Stimulated activated CD4-positive, alpha-beta T cell treated with anti-CD3 and anti-CD28 coated beads, TNF-alpha, amount 100 ng/mL, for 48 hours (primary cell): ENCODE measurements at places on chromosomes 4 and X.

DNA sequence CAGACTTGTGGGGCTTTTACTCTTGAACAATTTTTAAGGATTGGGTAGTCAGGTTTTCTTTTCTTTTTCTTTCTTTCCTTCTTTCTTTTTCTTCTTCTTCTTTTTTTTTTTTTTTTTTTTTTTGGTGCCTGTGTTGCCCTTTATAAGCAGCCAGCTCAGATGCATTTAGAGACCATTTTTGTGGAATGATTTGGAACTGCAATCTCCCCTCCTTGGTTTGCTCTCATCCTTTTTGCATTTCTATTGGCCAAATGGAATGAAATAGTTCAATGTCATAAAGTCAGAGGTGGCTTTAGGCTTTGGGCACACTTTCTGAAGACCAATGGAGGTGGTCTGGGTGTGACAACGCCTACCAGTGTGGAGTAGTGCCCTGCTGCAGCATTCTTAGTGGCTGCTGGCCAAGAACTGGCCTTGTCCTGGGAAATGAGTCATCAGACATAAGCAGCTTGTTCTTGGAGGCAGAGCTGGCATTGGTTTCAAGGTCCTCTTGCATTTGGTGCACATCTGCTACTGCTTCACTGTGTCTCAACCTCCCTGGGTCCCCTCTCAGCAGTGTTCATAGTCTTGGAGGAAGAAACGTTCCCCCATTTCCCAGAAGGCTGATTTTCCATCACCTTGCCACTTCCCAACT, 84.5 kb downstream of the CT47B1 start:
- DNase-seq, result no peak

GRCh38 chrX:17591741-17592110, 145.6 kb upstream of the SCML1 start:
- DNase-seq, result no peak

DNA sequence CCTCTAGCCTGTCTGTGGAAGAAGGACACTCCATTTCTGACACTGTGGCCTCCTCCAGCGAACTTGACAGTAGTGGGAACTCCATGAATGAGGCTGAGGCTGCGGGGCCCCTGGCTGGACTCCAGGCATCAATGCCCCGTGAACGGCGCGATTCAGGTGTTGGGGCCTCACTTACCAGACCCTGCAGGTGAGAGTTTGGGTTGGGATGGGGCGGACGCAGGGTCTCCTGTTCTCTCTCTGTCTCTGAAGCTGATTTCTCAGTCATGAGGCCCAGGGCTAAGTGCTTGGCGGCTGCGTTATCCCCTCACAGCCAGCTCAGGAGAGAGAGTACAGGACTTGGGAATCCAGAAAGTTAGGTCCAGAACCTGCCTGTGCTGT, 71.0 kb downstream of the STARD8 start:
- DNase-seq, result no peak

DNA sequence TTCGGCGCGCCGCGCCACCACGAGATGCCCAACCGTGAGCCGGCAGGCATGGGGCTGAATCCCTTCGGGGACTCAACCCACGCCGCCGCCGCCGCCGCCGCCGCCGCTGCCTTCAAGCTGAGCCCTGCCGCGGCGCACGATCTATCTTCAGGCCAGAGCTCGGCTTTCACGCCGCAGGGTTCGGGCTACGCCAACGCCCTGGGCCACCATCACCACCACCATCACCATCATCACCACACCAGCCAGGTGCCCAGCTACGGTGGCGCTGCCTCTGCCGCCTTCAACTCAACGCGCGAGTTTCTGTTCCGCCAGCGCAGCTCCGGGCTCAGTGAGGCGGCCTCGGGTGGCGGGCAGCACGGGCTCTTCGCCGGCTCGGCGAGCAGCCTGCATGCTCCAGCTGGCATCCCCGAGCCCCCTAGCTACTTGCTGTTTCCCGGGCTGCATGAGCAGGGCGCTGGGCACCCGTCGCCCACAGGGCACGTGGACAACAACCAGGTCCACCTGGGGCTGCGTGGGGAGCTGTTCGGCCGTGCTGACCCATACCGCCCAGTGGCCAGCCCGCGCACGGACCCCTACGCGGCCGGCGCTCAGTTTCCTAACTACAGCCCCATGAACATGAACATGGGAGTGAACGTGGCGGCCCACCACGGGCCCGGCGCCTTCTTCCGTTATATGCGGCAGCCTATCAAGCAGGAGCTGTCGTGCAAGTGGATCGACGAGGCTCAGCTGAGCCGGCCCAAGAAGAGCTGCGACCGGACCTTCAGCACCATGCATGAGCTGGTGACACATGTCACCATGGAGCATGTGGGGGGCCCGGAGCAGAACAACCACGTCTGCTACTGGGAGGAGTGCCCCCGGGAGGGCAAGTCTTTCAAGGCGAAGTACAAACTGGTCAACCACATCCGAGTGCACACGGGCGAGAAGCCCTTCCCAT, 1.1 kb downstream of the ZIC3 start:
- no peak for DNase-seq

- no peak for DNase-seq
Observed at GRCh38 chrX:23103546-23103945, 103.8 kb downstream of the DDX53 start.

DNA sequence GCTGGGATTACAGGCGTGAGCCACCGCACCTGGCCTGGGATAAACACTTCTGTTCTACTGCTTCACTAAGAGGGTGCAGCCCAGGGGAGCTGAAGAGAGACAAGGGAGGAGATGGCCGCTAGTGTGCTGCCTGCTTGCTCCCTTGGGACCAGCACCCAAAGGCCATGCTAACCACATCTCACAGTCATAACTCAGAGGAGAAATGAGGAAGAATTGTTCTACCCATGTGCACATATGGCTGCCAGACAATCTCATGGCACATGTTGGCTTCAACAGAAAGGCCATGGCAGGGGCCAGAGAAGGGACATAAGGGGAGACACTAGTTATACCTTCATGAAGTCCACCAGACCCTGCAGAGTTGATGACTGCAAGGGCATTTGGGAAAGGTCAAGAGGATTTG, 22.4 kb downstream of the CLDN22 start:
- no peak for DNase-seq

GRCh38 chr4:150256225-150256620, 178.0 kb downstream of the DCLK2 start:
- DNase-seq, result no peak

- DNase-seq, result no peak
Observed at GRCh38 chrX:11100281-11101035, 10.7 kb upstream of the HCCS start.

DNA sequence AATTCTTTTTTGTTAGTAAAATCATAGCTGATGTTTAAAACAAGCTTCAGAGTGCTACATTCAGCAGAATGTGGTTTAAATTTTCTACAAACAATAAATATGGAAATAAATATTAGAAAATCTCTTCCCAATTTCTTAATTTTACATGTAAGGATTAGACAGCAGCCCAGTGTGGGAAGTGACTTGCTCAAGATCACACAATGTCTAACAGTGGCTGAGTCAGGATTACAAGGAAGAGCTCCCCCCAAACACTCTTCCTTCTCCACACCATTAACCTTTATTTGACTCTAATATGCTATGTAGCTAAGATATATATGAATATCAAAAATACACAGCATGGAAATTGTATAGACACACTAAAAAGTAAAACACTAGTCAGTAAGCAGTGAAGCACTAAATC, 59.5 kb downstream of the SLC10A7 start:
- DNase-seq, result no peak

DNA sequence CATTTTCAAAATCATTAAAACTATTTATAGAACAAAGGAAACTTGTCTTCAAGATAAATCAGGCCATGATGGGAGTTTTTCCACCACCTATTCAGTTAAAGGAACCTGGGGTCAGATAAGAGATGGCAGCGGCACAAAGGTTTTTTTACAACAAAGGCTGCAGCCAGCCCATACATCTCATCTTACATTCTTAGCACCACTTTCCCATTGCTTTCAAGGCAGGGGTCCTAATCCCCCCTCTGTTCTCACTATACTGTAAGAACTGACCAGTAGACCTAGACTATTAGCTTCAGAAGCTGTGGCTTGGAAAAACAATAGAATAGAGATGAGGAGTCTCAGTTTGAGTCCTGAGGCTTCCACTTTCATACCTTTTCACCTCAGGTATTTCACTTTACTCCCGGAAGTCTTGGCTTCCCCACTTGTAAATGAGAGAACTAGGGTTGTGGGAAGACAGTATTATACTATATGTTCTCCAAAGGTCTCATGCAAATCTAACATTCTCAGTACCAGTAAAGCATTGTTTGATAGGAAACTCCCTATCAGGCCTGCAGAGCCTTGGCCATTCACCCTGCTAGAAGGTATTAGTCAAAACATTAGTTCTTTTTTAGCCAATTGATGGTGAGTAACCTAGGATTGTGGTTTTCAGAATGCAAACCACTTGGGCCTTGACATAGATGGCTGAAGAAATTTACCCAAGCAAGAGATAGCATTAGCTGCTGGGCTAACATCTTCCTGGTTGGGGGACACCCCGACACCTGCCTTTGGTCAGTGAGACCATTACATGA, 182.9 kb upstream of the PBDC1 start:
- DNase-seq, result no peak

DNA sequence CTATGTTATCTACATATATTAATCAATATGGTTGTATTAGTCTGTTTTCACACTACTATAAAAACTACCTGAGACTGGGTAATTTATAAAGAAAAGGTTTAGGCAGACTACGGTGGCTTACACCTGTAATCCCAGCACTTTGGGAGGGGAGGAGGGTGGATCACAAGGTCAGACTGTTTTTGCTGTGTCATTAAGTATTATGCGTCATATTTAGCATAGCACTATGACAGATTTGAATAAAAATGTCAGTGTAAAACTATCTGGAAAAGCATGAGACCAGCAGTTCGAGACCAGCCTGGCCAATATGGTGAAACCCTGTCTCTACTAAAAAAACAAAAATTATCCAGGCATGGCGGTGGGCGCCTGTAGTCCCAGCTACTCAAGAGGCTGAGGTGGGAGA, 209.7 kb upstream of the ARHGAP24 start:
- DNase-seq, result no peak

- no peak for DNase-seq
Observed at GRCh38 chr4:154720123-154720522, 23.7 kb upstream of the LRAT start.

- no peak for DNase-seq
Observed at GRCh38 chr4:76993787-76994641, 44.5 kb downstream of the SEPTIN11 start.

DNA sequence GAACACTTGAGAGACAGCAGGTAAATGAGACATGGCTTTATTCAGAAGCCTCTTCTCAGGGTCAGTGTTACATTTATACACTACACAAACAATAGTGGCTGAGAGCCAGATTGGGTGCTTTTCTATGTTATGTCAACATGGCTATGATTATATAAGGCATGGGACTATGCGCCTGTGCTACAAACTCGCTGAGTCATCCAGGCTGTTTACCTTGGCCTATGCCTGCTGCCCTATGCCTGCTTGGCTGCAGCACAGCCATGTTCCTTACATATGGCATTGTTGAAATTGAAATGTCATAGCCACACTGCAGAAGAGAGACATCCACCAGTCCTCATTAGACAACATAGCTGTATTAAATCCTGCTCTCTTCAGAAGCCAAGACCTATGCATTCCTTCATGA, 236.3 kb upstream of the NWD2 start:
- DNase-seq, result no peak

- DNase-seq, result no peak
Observed at GRCh38 chr4:152431784-152432183, 104.1 kb downstream of the FBXW7 start.

GRCh38 chr4:126182786-126183185, 868.0 kb downstream of the FAT4 start:
- no peak for DNase-seq

GRCh38 chr4:143383005-143383574, 46.4 kb downstream of the GAB1 start:
- DNase-seq, result no peak

- DNase-seq, result peak; percentile 70
Observed at GRCh38 chr4:17336524-17336961, 175.3 kb downstream of the QDPR start.

DNA sequence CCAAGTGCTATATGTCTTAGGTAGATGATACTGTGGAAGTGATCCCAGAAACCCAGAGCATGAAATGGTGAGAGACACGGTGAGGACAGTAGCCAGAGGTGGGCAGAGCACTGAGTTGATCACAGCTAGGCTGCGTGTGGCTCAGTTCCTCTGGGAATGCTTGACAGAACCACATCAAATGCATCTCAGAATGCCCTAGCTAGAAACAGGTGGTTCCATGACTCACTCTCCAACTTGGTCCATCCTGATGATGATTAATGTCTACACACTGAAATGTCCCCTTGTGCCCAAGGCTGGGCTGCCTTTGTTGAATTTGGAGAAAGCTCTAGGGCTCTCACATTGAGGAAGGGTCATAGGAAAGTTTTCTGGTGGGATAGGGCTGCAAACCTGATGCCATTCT, 113.6 kb downstream of the ZNF518B start:
- no peak for DNase-seq

DNA sequence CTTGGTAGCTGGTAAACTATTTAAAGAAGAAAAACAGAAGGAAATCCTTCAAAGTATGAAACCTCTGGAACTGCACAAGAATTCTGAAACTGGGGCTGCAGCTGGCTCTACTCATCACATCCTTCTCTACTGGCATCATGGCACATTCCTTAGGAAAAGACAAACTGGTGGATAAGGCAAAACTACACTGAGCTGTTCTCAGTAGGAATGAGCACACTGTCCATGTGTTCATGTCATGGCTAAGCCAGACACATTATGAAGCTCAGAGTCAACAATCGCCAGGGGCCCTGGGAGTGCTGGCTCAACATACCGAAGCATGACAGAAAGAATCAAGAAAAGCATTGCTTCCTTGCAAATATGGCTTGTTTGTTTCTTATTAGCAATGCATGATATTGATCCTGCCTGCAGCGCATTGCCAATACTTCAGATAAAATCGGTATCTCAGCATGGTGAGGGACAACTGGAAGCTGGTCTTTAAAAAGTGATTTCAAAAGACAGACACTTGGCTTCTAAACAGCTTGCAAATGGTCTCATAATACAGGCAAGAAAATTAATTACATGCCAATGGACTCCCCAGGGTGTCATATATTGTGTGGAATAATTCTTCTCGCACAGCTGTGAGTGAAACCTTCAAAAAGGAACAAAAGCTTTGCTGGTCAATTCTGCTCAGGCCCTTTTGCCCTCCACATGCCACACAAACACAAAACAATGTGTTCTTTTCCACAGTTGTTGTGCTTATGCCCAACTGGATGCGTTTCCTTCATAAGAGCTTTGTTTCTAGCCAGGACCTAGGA, 300.2 kb upstream of the VCX start:
- no peak for DNase-seq

DNA sequence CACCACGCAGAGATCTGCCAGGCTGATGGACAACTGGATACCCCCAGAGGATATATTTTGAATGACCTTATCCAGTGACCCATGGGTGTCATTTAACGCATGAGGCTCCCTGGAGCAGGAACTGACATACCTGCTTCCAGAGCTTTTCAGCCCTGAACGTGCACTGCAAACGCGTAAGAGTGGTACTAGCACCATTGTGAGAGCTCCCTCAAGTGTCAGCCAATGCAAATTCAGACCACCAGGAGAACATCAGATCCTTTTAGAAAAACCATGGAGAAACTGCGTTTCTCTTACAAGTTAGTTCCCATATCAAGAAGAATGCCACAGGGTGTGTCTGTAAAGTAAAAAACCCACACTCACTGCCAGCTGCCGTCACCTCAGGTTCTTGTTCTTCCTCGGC, 7.3 kb downstream of the TREX2 start:
- DNase-seq, result no peak

- no peak for DNase-seq
Observed at GRCh38 chr4:115687052-115687755, 573.8 kb upstream of the NDST4 start.

GRCh38 chr4:153988492-153989363, 199.8 kb upstream of the SFRP2 start:
- no peak for DNase-seq
